ENCODE measurements at places on chromosomes 5 and 9. TPM values are rescaled to one million over a fixed set of nuclear protein-coding genes. Genes with fewer than 3 reads are reported as not detected.

NOXA1 gene
- 1.4 TPM for polyA plus RNA-seq

INSL4 gene
- polyA plus RNA-seq = not detected

PCDH12 gene
- 0.29 TPM for polyA plus RNA-seq

BARHL1 gene
- polyA plus RNA-seq = not detected

IFNB1 gene
- not detected for polyA plus RNA-seq

TPPP gene
- not detected for polyA plus RNA-seq

MARCOL gene
- not detected for polyA plus RNA-seq

SLC34A3 gene
- polyA plus RNA-seq = not detected

SLC36A3 gene
- polyA plus RNA-seq = not detected

DMGDH gene
- polyA plus RNA-seq = 0.70 TPM

LCN1 gene
- polyA plus RNA-seq = not detected

CARTPT gene
- polyA plus RNA-seq = not detected

NAA35 gene
- 12.6 TPM for polyA plus RNA-seq

SLC34A1 gene
- polyA plus RNA-seq = not detected

SETX gene
- polyA plus RNA-seq = 39.3 TPM

PCDHGA1 gene
- not detected for polyA plus RNA-seq

CDC23 gene
- 16.1 TPM for polyA plus RNA-seq

SLC46A2 gene
- polyA plus RNA-seq = not detected

PCDHB4 gene
- polyA plus RNA-seq = not detected

CCDC112 gene
- 10.8 TPM for polyA plus RNA-seq

SLC6A18 gene
- not detected for polyA plus RNA-seq

RNF183 gene
- not detected for polyA plus RNA-seq

ADAMTS19 gene
- polyA plus RNA-seq = not detected

OR1K1 gene
- not detected for polyA plus RNA-seq

GLDC gene
- polyA plus RNA-seq = 1.0 TPM

PTPRD gene
- polyA plus RNA-seq = not detected

OBP2B gene
- polyA plus RNA-seq = not detected

PCDHGA8 gene
- not detected for polyA plus RNA-seq

RXRA gene
- polyA plus RNA-seq = 0.80 TPM

MLANA gene
- polyA plus RNA-seq = not detected

SEMA4D gene
- 35.3 TPM for polyA plus RNA-seq

PCDHGC4 gene
- polyA plus RNA-seq = not detected

C9orf43 gene
- polyA plus RNA-seq = not detected

TAF1L gene
- not detected for polyA plus RNA-seq

PCAT7 gene
- polyA plus RNA-seq = not detected

JAKMIP2 gene
- polyA plus RNA-seq = 0.14 TPM

PCDHB10 gene
- not detected for polyA plus RNA-seq

GPRIN1 gene
- polyA plus RNA-seq = 0.35 TPM

SLCO4C1 gene
- polyA plus RNA-seq = 0.05 TPM

POC5 gene
- 14.3 TPM for polyA plus RNA-seq

FOXI1 gene
- not detected for polyA plus RNA-seq

KIAA0825 gene
- 0.84 TPM for polyA plus RNA-seq

APBA1 gene
- polyA plus RNA-seq = not detected

CHSY3 gene
- not detected for polyA plus RNA-seq

CDC25C gene
- polyA plus RNA-seq = not detected

ATP10B gene
- polyA plus RNA-seq = 1.0 TPM

LEAP2 gene
- 1.4 TPM for polyA plus RNA-seq

PCDHGB7 gene
- polyA plus RNA-seq = 0.21 TPM

TMEM215 gene
- not detected for polyA plus RNA-seq

HMCN2 gene
- not detected for polyA plus RNA-seq

CCDC183 gene
- polyA plus RNA-seq = 0.78 TPM
